ENCODE measurements at places on chromosomes 3 and 15.
A peak's percentile ranks its signal among the peaks of the same experiment; 100 is the strongest.

- DNase-seq: no peak
These were observed 28.6 kb downstream of the CLDN1 start for GRCh38 chr3:190293621-190294020.

DNA sequence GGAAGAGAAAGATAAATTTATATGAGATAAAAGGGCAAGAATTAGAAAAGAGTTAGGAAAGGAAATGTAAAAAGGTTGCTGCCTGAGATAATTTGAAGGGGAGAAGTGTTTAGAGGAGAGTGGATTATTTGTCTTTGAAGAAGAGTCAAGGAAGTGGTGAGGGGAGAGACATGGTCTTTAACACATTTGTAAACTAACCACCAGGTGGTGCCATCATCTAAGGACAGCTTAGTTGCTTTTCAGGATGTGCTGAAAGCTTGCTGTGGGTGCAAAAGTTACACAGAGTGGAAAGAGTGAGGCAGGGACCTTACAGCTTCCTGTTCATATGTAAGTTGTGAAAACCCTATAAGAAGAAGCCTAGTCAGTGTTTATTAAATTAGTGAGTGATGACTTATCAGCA, 114.1 kb upstream of the DNAJC19 start:
- DNase-seq: peak; percentile 68

DNA sequence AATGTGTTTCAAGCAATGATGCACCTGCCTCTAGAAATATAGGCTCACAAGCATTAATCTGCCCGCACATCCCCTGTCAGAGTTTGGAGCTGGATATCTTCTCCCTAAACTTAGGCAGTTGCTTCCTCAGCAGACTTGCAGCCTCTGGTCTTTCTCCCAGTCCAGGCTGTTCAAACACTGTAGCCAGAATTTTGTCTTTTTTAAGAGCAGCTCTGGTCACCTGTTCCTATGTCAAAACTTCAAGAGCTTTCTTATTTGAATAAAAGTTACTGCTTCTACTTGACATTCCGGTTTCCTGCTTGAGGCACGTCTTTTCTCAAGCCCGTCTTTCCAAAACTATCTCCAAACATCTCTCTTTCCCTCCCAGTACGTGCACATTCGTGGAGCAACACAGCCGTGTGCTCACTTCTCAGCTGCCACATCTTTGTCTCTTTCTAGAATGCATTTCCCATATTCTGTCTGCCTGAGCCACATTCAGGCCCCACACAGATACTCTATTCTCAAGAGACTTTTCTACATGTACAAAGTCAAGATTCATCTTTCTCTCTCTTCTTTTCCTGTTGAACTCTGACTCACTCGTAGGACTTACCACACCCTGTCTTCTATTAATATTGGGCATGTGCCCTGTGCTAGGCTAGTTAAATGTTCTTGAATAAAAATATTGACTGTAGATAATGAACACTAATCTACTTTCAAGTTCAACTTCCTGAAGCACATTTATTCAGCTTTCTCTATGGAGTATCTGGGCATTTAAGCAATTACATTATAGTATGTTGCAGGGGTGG, 307.7 kb upstream of the SOX2 start:
- DNase-seq: no peak

GRCh38 chr3:137792626-137793271, 28.6 kb downstream of the SOX14 start:
- peak; percentile 62 for DNase-seq

GRCh38 chr3:186994000-186994955, 64.0 kb downstream of the ST6GAL1 start:
- DNase-seq: no peak

- no peak for DNase-seq
These were observed 33.3 kb downstream of the RYR3 start for GRCh38 chr15:33344111-33344510.

- no peak for DNase-seq
These were observed 81.6 kb upstream of the HERC1 start for GRCh38 chr15:63915209-63915872.

DNA sequence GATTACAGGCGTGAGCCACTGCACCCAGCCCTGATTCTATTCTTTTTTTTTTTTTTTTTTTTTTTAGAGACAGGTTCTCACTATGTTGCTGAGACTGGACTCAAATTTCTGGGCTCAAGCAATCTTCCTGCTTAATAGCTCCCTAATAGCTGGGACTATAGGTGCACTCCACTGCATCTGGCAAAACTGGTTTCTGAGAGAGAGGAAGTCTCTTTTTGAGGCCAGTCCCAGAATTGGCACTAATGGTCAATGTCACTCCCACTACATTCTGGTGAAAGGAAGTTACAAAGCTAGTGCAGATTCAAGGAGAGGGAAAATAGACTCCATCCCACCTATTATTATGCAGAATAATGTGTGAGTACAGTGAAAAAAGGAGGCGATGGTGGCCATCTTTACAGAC, 5.8 kb upstream of the TGFBR2 start:
- no peak for DNase-seq

DNA sequence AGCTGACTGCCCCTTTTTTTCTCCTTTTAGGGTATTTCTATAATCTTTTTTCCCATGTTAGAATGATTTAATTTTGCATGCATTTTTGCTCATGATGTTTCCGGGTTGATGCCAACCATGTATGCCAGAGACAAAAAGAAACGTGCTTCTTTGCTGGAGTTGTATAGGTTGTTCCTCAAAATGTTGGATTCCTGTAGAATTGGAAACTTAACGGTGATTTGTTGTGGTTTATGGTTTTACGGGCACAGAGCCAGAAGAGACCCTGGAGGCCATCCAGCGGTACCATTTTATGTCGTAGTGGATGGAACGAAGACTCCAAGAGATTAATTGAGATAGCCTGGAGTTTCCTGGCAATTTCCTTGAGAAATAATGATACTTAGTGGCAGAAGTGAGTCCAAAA, 481.5 kb upstream of the RGMA start:
- DNase-seq: no peak

GRCh38 chr3:168212664-168213285, 117.1 kb upstream of the GOLIM4 start:
- no peak for DNase-seq

GRCh38 chr3:188513662-188514328, 359.8 kb downstream of the LPP start:
- no peak for DNase-seq

- DNase-seq: peak; percentile 99
These were observed 139.6 kb downstream of the RBPMS2 start for GRCh38 chr15:64635499-64636495.

GRCh38 chr3:66362541-66362941, 138.3 kb downstream of the LRIG1 start:
- no peak for DNase-seq

DNA sequence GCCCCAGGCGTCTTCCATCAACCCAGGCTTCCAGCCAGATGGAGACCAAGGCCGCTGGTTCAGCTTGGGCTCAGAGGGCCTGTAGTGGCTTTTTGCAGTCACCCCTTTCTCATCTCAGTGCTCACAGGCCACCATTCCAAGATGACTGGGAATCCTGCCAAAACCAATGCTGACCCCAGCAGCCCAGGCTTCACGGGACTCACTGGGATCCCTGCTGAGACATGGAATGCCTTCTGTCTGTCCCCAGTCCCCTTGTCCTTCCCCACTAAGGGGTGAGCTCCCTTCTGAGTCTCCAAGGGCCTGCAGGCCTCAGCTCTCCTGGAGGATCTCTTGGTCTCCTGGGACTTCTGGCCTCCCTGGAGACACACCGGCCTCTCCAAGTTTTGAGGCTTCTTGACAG, 77.4 kb upstream of the SEC13 start:
- no peak for DNase-seq

DNA sequence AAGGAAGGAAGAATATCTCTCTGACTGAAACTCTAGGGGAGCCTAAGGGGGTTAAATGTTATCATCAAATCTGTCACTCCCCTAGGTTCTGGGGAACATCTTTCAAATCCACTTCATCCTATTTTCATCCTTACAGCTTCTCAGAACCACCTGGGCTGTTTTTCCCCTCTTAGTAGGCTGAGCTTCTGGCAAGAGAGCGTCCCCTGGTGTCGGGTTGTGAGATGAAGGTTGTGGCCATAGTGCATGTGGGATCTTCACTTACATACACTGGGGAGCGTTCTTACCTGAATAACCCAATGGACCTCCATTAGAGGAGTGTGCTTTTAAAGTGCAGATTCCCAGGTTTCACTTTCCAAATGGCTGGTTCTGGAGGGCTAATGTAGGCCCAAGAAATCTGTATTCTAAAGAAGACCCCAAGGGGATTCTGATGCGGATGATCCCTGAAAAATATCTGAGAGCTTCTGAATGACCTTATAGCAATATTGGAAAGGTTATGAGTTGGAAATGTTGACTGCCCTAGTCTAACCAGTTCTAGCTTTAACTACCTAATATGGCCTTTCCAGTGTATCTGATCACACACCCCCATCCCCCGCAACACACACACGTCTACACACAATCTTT, 663.7 kb downstream of the AGBL1 start:
- DNase-seq: peak; percentile 11

DNA sequence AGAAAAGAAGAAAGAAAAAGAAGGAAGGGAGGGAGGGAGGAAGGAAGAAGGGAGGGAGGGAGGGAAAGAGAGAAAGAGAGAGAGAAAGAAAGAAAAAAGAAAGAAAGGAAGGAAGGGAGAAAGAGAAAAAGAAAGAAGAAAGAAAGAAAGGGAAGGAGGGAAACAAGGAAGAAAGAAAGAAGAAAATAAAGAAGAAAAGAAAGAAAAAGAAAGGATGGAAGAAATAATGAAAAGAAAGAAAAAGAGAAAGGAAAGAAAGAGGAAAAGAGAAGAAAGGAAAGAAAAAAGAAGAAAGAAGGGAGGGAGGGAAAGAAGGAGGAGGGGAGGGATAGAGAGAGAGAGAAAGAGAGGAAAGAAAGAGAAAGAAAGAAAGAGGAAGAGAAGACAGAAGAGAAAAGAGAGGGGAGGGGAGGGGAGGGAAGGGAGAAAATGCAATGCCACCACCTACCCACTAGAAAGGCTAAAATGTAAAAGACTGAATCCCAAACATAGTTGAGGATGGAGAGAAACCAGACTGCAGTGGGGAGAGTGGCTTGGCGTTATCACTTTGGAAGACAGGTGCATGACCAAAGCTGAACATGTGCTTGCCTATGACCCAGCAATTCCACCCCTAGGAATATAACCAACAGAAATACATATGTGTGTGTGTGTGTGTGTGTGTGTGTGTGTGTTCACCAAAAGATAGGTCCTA, 66.9 kb upstream of the KLF13 start:
- no peak for DNase-seq

DNA sequence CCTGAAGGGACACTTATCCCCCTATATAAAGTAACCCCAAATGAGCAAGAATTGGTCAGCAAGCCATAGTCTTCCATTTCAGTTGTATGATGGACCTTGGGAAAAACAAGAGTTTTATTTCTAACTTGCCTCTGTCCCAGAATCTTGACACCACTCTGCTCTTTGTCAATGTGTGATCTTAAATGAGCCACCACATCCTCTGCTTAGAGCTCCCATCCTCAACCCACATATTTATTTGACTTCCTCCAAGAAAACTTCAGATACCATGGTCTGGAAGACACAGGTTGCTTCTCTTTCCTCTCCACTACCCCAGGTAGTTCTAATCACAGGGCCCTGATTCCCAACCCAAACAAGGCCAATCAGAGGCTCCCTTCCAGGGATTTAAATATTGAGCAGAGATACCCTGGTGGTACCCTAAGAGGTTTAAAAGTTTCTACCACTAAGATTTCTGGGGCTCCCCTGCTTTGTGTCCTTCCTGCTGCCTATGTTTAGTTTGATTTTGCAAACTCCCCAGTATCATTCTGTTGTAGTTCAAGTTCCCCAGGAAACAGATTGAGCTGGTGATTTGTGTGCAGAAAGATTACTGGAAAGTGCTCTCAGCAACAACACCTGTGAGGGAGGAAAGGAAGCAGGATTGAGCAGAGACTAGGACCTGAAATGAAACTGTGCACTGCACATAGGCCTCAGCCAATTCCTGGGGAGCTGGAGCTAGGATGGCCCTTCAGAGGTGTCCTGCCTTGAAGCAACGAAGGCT, 64.3 kb downstream of the MTHFS start:
- no peak for DNase-seq

DNA sequence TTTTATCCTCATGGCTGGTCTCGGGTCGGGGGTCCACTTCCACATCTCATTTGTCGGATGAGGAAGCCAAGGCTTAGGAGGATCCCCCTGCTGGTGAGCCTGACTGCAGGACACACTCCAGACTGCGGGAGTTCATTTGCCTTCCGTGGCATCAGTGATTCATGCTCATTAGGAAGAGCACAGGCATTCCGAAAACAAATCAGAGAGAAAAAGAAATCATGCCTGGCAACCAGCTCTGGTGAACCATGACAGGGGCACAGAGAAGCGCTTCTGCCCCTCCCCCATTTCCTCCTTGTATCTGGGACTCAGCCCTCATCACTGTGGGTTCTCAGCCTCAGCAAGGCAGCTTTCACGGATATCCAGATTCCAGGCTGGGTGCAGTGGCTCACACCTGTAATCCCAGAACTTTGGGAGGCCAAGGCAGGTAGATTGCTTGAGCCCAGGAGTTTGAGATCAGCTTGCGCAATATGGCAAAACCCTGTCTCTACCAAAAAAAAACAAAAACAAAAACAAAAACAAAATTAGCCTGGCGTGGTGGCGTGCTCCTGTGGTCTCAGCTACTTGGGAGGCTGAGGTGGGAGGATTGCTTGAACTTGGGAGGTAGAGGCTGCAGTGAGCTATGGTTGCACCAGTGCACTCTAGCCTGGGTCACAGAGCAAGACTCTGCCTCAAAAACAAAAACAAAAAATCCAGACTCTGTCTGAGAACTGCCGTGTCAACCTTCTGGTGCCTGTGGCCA, 28.4 kb downstream of the IRAK2 start:
- no peak for DNase-seq

GRCh38 chr3:187209491-187209890, 12.2 kb downstream of the RTP1 start:
- no peak for DNase-seq

DNA sequence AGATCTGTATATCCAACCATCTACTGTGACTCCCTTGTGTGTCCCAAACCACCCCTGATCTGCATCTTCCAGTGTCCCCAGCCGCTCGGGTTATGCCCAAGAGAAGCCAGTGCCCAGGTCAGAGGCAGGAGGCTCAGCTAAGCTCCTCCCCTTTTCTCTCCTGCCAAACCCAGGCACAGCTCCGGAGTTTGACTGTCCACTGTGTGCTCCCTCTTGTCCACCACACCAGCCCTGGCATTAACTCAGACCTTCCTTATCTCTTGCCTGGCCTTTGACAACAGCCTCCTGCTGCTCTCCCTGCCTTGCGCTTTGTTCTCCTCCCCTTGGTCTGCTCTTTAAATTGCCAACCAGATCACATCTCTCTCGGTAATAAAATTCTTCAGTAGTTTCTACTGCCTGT, 39.3 kb downstream of the DGKG start:
- DNase-seq: no peak

GRCh38 chr3:57889807-57890206, 118.4 kb upstream of the FLNB start:
- DNase-seq: no peak

All from NCI-H1105 treated with DMSO at 0.1 percent for 48 hours (cell line).